HTR-8/SVneo (cell line): ENCODE measurements at places on chromosomes 12 and 14.

- DNase-seq = no peak
These were observed 81.6 kb upstream of the MANSC4 start for GRCh38 chr12:27861428-27862167.

DNA sequence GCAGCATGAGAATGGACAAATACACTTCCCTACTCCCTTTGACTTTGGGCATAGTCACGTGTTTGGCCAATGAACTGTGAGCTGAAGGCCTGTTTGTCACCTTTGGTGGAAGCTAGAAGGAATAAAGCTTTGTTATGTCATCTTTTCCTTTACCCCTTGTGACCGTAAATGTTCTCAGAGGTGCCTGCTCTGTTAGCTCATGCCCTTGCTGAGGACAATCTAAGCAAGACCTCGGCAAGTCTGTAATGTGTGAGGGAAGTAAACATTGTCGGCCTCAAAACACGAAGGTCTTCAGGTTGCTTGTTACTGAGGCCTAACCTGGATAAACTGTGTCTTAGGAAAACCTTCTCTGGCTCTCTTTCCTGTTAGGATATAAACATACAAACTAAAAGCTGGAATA lies 354.2 kb downstream of the TMEM132D start:
- no peak for DNase-seq

DNA sequence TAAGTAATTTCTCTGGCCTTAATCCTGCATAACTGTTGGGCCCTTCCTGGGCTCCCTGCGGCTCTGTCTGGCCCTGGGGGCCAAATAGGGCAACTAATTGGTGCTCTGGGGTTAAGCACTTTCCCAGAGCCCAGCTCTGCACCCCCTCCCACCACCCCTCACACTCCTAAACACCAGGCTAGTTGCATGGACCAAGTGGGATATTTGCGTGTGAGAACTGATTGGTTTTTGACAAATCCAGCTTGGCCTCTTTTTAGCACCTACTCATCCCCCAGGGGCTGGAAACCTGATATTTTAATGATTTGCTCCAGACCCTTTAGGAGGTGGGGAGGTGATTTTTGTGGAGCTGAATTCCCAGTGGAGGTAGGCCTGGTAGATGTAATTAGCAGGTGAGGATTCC lies 91.9 kb downstream of the DICER1 start:
- no peak for DNase-seq

- no peak for DNase-seq
These were observed 48.8 kb downstream of the SYNE3 start for GRCh38 chr14:95467657-95468056.

DNA sequence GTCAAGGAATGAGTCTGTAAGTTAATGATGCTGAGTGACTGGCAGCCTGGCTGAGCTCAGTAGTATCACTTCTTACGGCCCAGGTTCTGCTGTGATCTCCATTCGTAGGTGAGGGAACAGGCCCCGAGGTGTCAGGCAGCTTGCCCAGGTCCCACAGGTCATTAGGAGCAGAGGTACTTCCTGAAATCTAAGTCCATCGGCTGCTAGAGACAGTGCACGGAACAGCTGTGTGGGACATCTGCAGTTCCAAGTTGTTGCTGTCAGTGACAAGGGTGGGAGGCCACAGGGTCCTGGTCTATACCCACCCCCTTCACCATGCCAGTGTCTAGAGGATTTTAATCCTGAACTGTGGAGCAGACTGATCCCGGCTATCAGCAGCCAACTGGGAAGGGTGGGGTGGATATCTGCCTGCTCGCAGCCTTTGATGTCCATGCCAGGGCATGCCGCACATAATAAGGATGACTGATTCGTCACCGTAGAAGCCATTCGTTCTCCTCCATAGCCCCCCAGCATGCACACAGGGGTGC lies 82.3 kb upstream of the RIN3 start:
- no peak for DNase-seq

GRCh38 chr12:93663006-93663728 lies 14.0 kb upstream of the CRADD start:
- DNase-seq = no peak

DNA sequence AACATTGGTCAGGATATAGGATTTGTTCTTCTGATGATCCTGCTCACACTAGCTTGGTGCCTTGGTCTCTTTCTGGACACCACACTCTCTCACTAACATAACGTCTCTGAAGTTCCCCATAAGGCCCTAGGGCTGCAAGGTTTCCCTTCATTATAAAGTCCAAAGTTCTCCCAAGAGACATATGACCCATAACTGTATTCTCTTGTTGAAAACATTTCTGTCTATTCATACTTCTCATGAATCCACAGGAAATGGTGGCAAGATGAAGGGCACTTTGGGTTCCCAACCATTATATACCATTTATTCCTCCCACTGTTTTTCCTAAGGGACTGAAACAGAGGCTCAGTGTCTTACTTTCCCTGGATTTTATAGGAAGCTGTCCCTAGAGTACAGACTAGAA lies 37.1 kb upstream of the KITLG start:
- no peak for DNase-seq

DNA sequence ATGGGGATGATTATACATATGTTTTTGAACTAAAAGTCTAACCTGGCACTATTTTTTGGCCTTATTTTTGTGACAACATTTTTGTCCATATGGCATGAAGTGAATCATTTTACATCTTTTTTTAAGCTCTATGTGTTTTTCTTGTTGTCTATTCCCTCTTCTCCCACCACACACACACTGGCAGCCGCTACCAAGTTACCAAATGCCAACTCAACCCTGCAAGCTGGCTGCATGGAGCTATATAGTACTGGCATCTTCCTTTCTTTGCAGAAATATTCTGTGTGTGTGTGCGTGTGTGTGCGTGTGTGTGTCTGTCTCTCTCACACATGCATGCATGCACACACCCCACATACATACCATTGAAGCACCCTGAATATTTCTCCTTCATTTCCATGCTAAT lies 278.9 kb upstream of the SOX5 start:
- no peak for DNase-seq

DNA sequence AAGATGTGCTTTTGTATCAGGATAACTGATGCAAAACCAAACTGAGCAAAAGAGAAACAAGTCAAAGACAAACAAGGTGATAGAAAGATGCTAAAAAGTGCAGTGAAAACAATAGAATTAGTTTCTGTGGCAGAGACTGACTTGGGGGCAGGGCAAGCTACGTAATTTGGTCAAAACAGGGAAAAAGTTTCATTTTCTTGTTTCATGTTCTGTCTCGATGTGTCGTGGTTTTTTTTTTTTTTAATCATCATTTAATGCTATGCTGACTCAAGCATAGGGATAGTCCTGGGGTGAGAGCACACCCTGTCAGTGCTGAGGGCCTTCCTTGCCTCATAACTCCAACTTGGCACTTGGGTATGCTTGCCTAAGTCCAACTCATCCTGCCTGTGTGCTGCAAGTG lies 144.1 kb upstream of the PTPRQ start:
- DNase-seq = no peak

DNA sequence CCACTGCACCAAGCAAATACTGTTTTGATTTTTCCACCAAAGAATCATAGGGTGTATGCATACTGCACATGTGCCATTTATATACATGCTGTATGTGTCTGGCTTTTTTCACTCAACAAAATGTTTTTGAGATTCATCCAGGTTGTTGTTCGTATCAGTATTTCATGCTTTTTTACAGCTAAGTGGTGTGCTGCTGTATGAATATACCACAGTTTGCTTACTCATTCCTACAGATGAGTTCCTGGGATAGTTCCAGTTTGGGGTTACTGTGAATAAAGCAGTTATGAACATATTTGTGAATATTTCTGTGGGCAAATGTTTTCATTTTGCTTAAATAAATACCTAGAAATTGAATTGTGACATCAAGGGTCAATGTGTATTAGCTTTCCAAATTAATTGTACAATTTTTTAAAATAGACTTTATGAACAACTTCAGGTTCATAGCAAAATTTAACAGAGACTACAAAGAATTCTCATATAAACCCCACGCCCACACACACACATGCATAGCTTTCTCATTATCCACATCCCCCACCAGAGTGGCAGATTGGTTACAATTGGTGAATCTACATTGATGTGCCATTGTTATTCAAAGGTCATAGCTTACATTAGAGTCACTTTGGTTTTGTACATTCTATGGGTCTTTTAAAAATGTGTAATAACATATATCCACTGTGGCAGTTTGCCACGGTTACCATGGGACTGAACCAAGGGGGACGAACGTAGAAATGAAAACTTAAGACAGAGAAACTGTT lies 6.9 kb upstream of the KRT6A start:
- DNase-seq = no peak

- no peak for DNase-seq
These were observed 5.5 kb downstream of the CSRNP2 start for GRCh38 chr12:51077930-51078329.

GRCh38 chr12:104784592-104784991 lies 173.5 kb downstream of the SLC41A2 start:
- DNase-seq = no peak

DNA sequence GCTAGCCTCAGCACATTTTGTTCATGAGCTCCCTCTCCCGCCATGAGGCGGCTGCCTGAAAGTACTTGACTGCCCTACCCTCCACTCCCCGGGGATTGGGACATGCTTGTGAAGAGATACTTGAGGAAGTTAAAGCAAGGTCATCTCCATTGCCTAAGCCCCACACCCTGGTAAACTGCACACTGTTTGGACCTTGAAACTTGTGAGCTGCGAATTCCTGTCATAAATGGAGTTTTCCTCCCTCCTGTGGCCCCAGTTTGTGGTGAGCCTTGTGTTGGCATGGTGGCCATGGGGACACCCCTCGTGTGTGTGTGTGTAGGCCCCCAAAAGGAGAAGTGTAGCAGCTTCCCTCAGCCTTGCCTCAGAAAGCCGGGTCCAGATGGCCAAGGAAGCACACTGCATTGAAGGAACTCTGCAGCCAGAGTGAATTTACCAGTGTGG lies 395.5 kb downstream of the ZFP36L1 start:
- no peak for DNase-seq

GRCh38 chr14:36301159-36301558 lies 19.3 kb downstream of the MBIP start:
- no peak for DNase-seq

GRCh38 chr12:42059127-42059526 lies 85.5 kb downstream of the GXYLT1 start:
- no peak for DNase-seq
